Gastroesophageal sphincter (tissue), 4 donors: ENCODE measurements at places on chromosomes 1 and 21.

DNA sequence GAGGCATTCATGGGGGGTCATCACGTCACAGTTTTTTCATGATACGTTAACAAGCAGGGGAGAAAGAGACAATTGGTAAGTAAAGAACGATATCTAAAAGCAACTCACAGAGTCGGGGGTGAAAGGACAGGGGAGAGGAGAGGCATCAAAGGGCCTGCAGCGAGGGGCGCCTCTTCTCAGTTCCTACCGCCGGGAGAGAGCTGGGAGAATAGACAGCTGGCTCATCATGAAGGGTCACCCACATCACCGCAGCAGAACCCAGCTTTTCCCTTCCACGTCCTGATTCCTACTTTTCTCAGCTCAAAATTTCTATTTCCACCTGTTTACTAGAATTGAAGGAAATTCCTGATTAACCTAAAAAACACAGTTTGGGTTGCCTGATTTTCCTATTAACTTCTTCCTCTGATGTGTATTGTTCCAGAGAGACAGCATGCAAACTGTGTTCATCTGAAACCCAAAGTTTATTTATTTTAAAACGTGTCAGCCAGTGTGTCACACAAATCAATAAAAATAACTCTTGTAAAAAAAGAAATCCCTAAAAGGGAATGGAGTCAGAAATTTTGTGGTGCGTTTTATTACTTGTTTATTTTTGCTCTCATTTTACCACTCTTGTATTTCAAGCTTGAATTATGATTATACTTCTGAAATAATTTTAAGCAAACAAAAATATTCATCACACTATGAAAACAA lies 75.4 kb downstream of the SLC25A24 start:
- ATAC-seq = no peak

DNA sequence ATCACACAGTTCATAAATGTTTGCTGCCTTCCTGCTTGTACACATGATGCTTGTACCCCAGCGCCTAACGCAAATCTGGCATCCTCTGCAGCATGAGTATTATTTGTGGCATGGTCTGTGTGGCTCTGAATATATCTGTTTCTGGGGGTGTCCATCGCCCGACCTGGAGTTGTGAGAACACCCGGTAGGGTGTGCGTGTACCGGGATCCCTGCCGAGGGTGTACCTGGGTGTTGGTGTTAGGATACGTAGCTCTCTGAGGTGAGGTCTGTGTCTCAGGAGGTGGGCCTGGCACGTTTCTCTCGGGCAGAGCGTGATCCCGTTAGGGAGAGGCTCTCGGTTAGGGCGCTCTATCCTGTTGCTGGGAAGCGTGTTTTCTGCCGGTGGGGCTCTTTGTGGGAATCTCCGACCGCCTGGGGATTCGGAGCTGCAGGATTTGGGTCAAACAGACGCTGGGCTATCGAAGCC lies 10.4 kb upstream of the CDC20 start:
- ATAC-seq = peak; percentile 23

- ATAC-seq = no peak
Observed at GRCh38 chr1:243343970-243344937, 88.4 kb downstream of the SDCCAG8 start.

GRCh38 chr21:30209601-30210000 lies 6.3 kb downstream of the CLDN8 start:
- no peak for ATAC-seq

GRCh38 chr1:35708441-35708921 lies 10.2 kb downstream of the C1orf216 start:
- ATAC-seq = no peak

DNA sequence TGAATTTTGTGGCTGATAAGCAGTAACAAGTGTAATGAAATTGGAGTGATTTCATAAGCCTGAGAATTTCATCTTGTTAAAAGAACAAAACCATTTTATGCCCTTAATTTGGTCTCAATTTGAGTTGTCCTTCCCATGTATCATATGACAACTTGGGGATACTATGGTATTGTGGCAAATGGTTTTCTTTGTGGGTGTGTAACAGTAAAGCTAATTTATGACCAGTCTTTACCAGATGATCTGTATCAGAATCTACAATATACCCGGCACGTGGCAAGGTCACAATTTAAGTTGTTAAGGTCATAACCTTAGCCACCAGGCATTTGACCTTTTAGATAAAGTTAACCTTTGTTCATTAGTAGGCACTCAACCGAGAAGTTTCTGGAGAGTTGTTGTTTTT lies 9.1 kb downstream of the NFIA start:
- ATAC-seq = no peak

GRCh38 chr1:51693419-51694155 lies 76.7 kb downstream of the OSBPL9 start:
- no peak for ATAC-seq

DNA sequence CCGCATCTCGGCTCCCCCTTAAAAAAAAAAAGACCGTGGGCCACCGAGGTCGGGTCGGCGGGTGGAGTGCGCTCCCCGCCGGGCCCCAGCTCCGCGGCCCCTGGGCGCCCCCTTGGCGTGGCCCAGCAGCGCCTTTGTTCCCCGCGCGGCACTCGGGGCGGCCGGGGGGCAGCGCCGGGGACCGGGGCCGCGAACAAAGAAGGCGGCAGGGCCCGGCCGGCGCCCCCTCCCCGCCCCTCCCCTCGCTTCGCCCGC lies 571 bp downstream of the MARCKSL1 start:
- no peak for ATAC-seq

DNA sequence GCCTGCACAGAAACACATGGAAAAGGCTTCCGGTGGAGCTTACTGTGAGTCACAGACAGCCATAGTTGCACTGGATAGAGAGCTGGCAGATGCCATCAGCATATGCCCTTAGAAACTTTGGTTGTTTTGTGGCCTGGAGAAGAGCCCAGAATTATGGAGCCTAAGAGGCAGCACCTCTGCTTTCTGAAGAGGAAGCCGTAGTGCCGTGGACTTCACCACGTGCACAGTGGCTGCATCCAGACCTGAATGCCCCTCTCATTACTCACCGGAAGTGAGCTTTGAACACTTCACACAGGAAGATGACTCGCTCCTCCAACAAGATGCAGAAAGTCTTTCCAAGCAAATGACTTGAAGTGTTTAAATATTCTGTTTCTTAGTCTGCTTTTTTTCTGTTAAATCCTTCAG lies 28.4 kb downstream of the JUN start:
- peak; percentile 83 for ATAC-seq

- ATAC-seq = no peak
Observed at GRCh38 chr1:240219104-240219503, 127.4 kb downstream of the FMN2 start.

DNA sequence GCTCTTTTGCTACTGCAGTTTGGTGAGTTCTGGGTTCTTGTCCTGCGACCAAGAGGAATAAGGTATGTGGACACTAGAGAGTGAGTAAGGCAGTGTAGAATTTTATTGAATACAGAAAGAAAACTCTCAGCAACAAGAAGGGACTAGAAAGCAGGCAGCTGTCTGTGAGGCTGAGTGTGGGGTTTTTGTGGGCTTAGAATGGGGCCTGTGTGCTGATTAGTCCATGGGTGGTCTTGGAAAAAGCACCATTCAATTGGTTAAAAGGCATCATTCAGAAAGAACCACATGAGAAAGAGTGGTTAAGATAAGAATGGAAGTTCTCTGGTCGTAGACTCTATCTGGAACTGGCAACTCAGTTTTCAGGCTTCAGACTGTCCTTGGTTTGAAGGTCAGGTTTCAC lies 298.8 kb downstream of the TGFB2 start:
- ATAC-seq = no peak

DNA sequence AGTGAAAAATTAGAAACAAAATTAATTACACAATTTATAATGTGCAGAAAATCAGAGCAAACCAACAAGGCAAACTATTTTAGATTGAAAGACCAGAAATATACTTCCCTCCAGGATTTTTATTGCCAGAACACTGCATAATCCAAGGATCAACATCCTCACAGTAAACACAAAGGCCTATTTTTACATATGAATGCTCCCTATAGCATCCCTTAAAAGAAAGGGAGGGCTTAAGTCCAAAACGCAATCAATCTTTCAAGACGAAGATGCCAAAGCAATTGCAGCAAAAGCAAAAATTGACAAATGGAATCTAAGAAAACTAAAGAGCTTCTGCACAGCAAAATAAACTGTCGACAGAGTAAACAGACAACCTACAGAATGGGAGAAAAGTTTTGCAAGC lies 18.6 kb upstream of the CHIA start:
- no peak for ATAC-seq

DNA sequence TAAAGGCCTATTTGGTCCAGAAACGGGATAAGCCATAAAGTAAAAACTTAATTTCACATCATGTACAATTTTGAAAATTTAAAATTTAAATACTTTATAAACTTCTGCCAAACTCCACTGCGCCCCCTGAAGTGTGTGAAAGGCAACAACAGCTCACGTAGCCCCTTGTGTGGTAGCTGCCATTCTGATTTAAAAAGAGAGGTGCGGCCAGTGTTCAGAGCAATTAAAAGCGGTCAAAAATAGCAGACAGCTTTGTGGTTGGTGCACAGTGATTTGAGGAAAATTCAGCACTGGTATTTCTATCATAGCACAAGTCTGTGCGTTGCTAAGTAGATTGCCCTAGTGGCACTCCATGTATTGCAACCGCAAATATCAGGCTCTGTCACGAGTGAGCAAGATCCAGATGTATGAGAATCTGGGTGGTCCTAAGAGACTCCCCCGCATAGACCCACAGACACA lies 122.5 kb downstream of the ATG4C start:
- ATAC-seq = no peak

DNA sequence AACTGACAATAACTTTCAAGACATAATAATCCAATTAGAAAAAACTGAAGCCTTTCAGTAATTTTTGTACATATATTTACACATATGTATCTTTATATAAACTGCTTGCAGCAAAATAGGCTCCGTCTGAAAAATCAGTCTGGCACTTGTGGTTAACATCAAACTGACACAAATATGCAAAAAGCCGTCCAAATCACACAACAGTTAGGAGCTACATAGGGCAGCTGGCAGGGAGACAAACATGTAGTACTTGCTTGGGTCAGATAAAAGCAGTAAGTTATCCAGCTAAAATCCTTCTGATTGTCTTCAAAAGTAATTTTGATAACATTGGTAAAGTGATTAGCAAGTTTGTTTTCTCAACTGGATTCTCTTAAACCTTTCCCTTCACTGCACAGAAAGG lies 14.7 kb upstream of the GUCA2A start:
- no peak for ATAC-seq

DNA sequence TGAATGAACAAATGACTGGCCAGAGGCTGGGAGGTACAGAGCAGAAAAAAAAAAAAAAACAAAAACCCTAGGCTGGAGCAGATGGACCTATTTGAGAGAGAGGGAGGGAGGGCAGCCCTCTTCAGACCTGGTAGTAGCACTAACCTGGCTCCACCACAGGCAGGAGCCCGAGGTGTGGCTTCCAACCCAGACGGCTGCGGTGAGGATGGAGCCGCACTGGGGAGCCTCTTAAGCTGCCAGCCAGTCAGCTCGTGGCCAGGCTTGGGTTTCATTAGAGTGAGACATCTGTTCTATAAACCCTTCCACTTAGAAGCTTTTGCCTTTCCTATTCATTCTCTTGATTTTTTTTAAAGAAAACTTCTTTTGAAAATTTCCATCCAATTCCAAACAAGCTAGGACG lies 16.8 kb downstream of the LGR6 start:
- ATAC-seq = no peak

DNA sequence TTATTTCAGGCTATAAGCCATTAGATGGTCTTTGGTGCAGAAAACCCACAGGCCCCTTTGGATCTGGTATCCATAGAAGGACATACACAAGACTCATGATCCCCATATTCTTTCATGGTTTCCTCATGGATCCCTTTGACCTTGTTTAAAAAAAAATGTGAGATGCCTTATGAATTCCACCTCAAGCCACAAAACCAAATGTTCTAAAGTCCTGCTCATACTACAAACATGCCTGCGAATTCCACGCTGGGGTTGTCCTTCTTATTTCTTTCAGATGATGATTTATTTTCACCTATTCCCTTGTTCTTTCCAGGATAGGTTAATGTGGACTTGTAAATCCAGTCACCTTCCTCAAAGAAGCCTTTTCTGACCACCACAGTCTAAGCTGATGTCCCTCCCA lies 256.9 kb upstream of the DPYD start:
- ATAC-seq = no peak

DNA sequence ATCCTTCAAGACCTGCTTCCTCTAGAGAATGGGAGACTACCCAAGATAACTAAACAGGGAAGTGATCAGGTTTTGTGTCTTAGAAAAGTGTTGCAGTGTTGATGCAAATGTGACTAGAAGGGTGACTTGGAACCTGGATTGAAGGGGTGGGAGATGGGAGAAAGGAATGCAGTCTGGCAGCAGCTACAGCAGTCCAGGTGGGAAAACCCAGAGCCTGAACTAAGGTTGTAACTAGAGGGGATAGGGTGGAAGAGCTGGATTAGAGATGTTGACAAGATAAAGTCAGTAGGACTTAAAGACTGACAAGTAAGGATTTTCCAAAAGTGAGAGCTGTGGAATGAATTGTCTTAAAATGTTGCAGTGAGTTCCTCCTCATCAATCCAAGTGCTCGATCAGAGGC lies 7.1 kb upstream of the SHISA4 start:
- no peak for ATAC-seq

GRCh38 chr1:156839426-156840109 lies 19.3 kb downstream of the INSRR start:
- ATAC-seq = no peak

GRCh38 chr1:227357927-227358302 lies 39.6 kb upstream of the CDC42BPA start:
- no peak for ATAC-seq

GRCh38 chr1:150577557-150578271 lies 1.7 kb downstream of the MCL1 start:
- ATAC-seq = no peak
